NCI-H774 (cell line): ENCODE measurements at places on chromosomes 16 and 17.

GRCh38 chr16:89365044-89365467, 125.3 kb downstream of the ANKRD11 start:
- no peak for DNase-seq

DNA sequence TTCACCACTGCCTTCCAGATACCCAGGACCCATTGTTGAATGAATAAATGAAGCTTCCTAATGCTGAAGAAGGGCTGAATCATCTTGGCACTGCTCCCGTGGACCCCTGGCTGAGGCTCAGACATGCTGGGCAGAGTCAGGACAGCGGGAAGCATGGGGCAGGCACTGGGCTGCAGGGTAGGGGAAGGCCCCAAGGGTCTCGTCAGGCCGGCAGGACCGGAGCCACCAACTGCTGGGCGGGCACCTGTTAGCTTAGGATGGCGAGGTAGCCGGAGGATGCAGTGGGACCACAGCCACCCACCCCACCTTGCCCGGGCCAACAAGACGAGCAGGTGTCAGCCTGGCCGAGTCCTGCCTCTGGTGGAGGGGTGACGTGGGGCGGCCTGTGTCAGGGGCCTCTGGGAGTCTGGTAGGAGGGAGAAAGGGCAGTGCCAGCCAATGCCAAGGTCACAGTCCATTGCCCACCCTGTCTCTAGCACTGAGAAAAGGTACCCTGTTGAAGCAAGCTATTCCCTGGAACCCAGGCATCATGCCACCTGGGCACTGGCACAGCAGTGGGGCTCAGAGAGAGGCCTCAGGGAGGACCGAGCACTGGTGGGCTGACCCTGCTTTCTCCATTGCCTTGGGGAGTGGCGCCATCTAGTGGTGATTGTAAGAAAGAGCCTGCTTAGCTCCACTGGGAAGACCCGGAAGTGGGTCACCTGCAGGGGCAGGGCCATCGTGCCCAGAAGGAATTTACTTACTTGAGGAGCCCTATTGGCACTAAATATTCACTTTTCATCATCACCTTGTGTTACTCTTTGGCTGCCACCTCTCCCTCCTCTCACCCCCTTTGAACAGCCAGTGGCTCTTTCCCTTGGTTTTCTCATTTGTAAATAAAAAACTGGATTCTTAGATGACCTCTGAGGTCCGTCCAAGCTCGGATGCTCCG, 3.0 kb upstream of the DLX3 start:
- peak; percentile 93 for DNase-seq

GRCh38 chr17:41433586-41433985, 7.2 kb downstream of the KRT38 start:
- no peak for DNase-seq

DNA sequence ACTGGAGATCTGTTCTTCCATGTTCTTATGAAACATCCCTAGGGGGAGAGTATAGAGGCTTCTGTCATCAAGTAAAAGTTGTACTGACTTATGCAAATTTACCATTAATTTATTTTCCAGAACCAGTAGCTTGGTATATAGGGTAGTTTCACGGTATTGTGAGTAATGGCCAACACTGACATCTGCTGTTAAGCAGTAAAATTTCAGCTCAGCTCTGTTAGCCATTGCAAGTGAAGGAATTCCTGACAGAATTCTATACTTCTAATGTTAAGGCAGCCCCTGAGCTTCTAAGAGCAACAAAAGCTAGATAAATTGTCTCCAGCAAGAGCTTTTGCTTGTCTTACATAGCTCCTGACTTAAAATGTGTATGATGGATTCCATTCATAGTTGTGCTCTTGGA, 613.5 kb upstream of the C16orf82 start:
- no peak for DNase-seq

- DNase-seq: no peak
Measured at GRCh38 chr16:24138024-24138423, 118.1 kb upstream of the CACNG3 start.

DNA sequence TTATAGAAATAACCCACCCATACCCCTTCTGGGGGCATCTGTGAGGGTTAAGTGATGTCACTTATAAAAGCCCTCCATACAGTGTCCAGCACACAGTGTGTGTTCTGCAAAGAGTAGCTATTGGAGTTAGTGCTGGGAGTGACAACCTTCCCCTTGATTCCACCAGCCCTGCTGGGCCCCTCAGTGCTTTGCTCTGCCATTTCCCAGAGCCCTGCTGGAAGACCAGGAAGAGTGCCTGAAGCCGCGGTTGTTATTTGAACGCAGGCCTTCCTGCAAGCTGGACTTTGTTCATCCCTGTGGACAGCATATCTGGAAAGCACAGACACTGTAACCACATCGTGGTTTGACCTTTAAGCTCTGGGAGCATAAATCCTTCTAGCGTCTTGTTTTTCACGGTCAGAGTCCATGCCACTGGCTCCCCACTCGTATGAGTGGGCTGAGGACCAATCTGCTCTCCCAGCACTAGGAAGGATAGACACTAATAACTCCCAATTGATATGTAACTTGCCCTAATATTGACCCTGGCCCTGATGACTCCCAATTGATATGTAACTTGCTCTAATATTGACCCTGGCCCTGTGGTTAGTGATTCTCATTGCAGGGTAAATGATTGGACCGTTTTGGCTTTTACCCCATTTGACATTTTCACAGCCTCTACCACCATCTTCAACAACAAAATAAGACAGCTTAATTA, 297.1 kb upstream of the MAF start:
- DNase-seq: no peak

- DNase-seq: no peak
Measured at GRCh38 chr17:72677108-72677507, 415.4 kb downstream of the SLC39A11 start.

GRCh38 chr17:61253937-61254574, 145.6 kb upstream of the TBX2 start:
- no peak for DNase-seq

GRCh38 chr16:1706386-1707192, 594 bp downstream of the MAPK8IP3 start:
- DNase-seq: no peak

DNA sequence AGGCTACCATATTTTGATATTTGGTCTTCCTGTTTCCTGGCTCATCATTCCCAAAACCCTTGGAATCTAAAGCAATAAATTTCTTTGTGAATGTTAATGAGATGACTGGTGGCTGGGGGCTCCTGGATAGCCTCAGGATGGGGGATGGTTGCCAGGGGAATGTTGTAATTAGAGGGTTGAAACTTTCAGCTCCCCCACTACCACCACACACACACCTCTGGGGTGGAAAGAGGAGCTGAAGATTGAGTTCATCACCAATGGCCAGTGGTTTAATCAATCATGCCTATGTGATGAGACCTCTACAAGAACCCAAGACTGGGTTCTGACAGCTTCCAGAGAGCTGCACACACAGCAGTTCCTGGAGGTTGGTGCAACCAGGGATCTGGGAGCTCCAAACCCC, 59.1 kb downstream of the HS3ST3A1 start:
- no peak for DNase-seq

DNA sequence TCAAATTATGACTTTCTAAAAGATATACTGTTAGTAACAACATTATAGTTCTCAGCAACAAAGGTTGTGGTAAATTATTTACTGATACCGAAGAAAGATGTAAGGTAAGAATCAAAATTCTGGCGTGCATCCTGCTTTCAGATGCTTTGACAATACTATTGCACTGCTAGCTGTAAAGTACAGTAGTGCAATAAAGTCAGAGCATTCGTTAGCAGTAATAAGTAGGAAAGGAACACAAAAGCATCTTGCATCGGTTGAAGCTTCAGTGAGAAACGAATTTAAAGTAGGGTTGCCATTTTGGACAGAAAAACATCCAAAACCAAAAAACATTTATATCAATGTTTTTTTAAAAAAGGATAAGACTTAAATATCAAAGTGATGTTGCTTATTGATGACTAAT, 4.0 kb downstream of the SKA2 start:
- DNase-seq: no peak
